AG09309 (cell line): ENCODE measurements at places on chromosomes 4 and X.
A peak's percentile ranks its signal among the peaks of the same experiment; 100 is the strongest.

GRCh38 chr4:83149865-83150652 is 35.5 kb upstream of the PLAC8 start:
- no peak for DNase-seq

DNA sequence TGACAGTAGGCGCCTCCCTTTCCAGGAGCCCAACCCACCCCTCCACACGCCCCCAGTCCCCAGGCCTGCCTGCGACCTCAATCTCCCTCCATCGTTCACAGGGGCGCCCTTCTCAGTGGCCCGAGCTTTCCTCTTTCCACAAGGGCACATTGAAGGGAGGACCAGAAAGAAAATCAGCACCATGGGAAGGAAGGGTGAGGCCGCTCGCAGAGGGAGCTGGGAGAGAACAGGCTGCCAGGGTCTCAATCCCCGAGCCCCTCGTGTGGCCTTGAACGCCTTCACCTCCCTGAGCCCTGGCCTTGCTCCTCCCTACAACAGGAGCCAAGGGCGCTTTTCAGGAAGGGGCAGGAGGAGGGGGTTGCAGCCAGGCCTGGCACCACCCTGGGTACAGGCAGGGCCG is 66.5 kb downstream of the WFS1 start:
- no peak for DNase-seq

DNA sequence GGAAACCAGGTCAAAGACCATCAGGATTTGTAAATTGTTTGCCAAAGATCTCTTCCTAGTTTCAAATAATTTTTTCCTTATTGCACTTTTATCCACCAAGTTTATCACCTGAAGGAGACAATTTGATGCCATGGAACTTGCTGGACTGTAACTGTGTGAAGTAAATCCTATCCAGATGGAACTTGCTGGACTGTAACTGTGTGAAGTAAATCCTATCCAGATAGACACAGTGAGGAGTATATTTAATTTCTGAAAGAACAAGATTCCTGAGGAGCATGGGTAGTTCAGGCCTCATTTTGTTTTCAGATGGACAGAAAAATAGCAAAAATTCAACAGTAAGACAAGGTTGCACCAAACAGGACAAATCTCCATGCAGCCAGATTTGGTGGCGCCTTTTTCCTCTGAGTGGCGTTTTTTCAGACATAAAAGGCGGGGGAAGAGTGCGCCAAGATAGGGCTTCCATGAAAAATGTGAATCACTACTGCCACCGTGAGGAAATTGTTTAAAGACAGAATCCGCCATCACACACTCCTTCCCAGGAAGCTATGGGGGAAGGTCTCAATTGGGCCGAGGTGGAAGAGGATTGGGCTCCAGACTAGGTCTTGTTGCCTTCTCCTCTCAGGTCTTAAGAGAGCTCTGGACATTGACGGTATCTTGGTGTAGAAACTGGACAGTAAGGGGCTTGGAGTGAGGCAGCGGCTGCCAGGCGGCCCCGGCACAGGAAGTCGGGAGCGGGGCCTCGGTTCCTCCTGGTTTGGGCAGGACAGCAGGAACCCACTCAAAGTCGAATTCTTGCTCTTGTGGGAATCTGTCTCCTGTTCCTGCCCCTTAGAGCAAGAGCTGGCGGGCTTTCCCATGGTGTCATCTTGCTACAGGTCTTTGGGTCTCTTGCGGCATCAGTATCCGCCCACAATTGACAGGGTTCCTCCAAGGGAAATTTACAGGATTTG is 234.7 kb downstream of the OR13H1 start:
- no peak for DNase-seq

GRCh38 chr4:121307445-121308327 is 73.1 kb downstream of the QRFPR start:
- DNase-seq, result peak; percentile 16

DNA sequence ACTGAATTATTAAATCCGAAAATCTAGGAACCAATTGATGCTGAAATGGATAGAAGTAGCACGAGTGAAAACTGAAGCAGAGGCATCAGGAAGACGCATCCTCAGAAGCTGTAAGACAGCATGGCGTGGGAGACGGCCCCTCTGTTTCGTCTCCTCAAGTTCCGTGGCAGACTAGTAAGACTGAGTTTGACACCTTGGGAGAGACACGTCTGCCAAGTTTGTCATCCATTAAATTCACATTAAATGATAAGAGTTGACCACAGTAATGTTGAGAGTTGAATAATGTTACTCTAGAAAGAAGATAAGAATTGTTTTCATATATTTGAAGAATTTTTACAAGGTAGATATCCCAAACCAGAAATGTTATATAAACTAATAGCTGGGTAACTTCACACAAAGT is 736.1 kb upstream of the FRG1 start:
- no peak for DNase-seq

- DNase-seq, result no peak
Measured at GRCh38 chr4:108031427-108032083, 41.9 kb downstream of the HADH start.

- DNase-seq, result no peak
Measured at GRCh38 chr4:118351851-118352827, 664 bp downstream of the PRSS12 start.

- no peak for DNase-seq
Measured at GRCh38 chr4:28238876-28239275, 1378.2 kb downstream of the STIM2 start.

DNA sequence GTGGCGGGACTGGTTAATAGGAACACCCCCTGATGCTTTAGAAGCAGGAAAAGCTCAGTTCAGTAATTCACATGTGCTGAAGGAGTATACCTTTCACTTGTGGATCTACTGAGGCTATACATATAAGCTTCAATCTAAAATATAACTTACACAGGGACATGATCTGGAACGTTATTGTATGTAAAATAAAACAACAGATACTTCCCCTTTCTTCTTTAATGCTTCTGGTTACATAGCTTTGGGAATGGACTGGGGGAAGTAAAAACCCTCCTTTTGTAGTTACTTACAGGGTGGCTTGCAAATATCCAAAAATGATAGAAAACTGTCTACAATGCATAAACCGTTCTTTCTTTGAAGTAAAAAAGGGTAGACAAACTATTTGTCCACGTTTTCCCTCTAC is 1.9 kb downstream of the FGG start:
- DNase-seq, result no peak

DNA sequence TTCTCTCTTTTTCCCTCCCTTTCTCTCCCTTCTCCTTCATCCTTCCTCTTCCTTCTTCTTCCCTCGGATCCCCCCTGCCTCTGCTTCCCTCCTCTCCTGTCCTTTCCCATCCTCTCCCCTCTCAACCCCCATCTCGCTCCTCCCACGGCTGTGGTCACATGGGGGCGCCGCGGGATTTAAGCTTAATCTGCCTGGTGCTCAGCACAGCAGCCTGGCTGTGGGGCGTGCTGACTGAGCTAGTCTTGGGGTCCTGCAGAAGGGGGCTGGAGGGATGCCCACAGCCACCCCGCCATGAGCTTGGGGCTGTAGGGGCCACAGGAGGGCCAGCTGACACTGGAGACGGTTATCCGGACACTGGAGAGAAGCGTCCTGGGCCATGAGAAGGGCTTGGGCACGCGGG is 10.7 kb downstream of the SMIM10L2A start:
- no peak for DNase-seq

DNA sequence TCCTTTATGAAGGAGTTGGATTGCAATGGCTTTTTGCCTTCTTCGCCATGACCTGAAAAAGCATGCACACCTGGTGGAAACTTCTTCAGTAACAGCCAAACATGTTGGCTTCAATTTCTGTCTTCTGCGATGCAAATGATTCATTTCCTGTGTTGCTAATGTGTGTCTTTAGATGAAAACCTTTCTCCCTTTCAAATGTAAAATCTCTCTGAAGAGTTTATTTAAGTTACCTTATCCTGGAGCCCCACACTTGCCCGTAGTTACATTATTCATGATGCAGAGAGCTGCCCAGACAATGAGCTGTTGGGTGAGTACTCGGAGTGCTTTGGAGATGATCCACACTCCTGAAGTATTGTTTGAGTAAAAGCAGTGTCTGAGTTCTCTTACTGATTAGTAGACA is 1100.9 kb downstream of the RPA4 start:
- DNase-seq, result no peak

GRCh38 chr4:185638548-185639301 is 103.4 kb upstream of the PDLIM3 start:
- DNase-seq, result no peak

- no peak for DNase-seq
Measured at GRCh38 chrX:43349363-43349762, 306.7 kb upstream of the MAOA start.

DNA sequence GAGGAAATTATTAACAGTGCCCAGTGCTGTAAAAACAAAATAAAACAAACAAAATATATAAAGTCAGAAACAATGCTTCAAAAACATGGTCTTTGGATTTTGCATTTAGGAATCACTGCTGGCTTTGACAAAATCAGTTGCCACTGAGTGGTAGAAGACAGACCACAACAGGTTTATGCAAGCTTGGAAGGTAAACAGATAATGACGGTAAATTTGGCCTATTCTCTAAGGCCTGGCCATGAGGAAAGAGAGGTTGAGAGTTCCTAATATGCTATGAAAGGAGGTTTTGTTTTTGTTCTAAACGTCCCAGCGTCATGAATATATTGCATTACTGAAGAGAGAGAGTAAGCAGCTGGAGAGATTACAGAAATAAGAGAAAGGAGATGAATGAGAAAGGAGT is 629.4 kb downstream of the STPG2 start:
- no peak for DNase-seq

- no peak for DNase-seq
Measured at GRCh38 chrX:40272776-40273175, 175.0 kb upstream of the BCOR start.

DNA sequence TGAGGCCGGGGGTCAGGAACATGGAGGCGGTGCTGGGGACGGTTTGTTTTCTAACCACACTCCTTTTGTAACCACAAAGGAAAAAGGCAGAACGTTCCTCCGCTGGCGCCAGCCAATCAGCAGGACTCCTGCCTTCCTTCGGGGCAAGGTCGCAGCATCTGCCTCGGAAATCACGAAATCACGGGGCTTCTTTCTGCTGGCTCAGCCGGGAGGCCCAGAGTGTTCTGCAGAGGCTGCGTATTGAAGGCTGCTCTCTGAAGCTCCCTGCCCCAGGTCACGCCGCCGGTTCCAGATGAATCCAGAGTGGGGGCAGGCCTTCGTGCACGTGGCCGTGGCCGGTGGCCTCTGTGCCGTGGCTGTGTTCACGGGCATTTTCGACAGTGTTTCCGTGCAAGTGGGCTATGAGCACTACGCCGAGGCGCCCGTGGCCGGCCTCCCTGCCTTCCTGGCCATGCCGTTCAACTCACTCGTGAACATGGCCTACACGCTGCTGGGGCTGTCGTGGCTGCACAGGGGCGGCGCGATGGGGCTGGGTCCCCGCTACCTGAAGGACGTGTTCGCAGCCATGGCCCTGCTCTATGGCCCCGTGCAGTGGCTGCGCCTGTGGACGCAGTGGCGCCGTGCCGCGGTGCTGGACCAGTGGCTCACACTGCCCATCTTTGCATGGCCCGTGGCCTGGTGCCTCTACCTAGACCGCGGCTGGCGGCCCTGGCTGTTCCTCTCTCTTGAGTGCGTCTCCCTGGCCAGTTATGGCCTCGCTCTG is 9.4 kb downstream of the TMEM187 start:
- DNase-seq, result no peak

GRCh38 chrX:154369449-154370299 is 4.8 kb downstream of the FLNA start:
- DNase-seq, result peak; percentile 92

- DNase-seq, result no peak
Measured at GRCh38 chrX:119646515-119646914, 40.3 kb upstream of the NKRF start.

DNA sequence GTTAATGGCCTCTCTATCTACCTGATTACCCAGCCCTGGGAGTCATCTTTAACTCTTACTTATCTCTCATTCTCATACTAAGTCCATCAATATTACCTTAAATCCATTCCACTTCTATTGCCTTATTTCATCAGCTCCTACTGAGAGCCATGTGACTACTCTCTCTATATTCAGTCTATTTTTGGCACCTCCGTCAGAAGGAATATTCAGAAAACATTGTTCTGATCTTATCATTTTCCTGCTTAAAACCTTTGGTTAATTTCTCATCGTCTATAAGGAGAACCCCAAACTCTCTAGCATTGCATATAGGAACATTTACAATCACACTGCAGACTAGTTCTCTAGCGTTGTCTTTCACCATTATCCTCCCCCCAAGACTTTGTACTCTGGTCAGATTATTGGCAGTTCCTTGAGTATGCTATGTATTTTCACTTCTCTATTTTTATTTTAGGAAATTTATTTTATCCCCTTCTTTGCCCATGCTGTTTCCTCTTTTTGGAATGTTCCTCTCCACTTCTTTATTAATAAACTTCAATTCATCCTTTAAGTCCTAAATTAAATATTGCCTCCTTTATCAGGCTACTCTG is 13.7 kb upstream of the AMMECR1 start:
- no peak for DNase-seq

DNA sequence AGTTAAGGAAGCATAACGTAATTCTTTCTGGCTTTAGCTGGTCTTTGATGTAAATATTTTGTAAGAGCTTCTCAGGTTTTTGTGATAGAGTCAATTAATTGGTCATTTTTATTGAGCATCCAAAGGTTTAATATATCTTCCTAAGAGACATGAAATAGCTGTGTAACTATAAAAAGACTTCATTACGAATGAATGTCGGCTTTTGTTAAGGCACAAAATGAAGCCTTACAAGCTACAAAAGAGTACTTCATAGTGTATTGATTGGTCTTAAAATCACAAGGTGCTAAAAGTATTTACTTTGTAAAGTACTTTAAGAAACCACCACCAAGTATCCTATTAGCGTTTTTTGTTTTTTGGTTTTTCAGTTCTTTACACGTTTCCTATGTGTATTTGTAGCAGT is 104.2 kb downstream of the CEP135 start:
- DNase-seq, result no peak

DNA sequence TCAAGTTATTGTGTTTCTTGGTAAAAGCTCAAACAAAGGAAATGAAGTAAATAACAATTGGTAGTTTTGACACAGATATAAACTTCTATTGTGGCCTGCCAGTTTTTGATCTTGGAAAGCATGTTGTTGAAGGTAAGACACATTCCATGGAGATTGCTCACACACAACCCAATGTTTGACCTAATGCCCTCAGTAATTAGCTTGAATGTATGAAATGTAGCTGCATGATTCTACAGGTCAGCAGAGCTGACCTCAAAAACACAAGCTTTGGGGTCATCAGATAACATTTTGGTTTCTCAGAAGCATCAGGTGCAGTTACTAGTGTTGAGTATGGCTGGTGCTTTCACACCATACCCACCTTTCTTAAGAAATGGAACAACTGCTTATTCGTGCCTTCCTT is 16.5 kb downstream of the GPR173 start:
- DNase-seq, result no peak

DNA sequence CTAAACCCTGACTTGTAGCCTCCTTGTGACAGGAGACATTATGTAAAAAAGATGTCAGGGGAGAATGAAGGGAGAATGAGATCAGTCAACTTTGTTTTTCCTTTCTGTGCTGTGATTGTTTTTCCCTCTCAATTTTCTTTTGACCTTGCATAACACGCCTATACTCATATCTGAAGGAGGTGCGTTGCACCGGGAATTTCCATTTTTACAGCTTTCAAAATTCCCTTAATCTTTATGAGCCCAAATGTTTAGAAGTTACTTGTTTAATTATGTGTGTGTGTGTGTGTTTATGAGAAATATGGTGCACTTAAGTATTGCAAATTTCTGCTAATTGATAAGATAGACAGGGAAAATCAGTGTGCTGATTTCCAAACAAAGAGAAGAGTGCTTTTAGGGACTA is 21.6 kb downstream of the SYNPO2 start:
- no peak for DNase-seq

- DNase-seq, result no peak
Measured at GRCh38 chr4:74118600-74119338, 19.8 kb upstream of the CXCL2 start.

GRCh38 chrX:74419864-74420195 is 1.5 kb upstream of the SLC16A2 start:
- no peak for DNase-seq
